ENCODE measurements at places on chromosomes 6 and 20.

DNA sequence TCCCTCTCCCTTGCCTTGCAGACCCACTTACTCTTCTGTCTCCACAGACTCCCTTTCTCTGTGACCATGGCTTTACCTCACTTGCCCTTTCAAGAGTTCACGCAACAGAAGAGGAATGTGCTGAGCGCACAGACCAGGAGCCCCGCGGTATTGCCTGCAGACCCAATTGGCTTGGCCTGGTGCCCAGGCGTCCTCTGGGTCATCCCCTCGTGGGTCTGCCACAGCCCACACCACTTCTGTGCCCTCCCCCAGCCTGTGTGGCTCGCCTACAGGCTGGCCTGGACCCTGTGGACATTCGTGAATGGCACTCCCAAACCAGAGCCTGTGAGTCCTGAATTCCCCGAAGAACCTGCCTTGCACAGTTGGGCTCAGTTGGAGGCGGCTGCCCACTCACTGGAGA lies 15.3 kb upstream of the NINL start:
- no peak for DNase-seq

GRCh38 chr20:23534801-23535593 lies 33.3 kb downstream of the CST9L start:
- DNase-seq, result no peak

DNA sequence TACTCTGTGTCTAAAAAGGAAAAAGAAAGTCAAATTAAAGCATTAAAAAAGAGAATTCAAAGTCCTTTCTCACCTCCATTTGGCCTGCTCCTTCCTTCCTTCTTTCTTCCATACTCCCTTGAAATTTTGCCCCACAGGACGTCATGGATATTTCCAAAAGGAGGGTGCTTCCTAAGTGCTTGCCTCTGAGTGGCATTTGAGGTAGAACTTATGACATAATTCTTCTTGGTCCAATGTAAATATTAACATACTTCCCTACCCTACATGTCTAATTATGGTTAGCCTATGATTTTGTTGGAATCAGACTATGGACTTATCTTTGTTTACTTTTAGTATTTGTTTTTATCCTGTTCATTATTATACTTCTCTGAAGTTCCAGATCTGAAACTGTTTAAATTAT lies 132.3 kb downstream of the PFDN4 start:
- no peak for DNase-seq

GRCh38 chr6:87553159-87553765 lies 36.5 kb downstream of the RARS2 start:
- DNase-seq, result no peak

GRCh38 chr6:155584006-155584405 lies 128.4 kb upstream of the NOX3 start:
- DNase-seq, result no peak

GRCh38 chr6:134657343-134657742 lies 292.6 kb downstream of the ALDH8A1 start:
- DNase-seq, result no peak
